HT1080 (cell line): ENCODE measurements at places on chromosomes 13 and 19.

DNA sequence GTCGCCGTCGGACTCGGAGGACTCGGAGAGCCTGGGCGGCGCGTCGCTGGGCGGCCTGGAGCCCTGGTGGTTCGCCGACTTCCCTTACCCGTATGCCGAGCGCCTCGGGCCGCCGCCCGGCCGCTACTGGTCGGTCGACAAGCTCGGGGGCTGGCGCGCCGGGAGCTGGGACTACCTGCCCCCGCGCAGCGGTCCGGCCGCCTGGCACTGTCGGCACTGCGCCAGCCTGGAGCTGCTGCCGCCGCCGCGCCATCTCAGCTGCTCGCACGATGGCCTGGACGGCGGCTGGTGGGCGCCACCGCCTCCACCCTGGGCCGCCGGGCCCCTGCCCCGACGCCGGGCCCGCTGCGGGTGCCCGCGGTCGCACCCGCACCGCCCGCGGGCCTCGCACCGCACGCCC, 2.5 kb upstream of the GRWD1 start:
- no peak for DNase-seq

DNA sequence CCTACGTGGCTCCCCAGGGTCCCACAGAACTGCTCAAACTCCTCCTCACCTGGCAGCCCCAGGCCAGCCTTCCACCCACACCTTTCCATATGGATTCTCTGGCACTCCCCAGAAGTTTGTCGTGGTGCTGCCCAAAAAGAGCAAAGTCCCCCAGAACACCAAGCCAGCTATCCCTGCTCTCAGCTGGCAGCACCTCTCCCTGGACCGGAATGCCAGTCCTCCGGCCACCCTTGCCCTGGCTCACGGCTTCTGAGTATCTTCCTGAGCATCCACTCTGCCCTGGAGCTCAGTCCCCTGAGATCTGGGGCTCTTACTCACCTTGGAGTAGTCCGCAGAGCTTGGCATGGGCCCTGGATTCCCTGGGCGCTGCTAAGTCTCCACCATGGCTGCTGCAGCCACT, 166.5 kb upstream of the ZNF507 start:
- DNase-seq: no peak

- DNase-seq: peak; percentile 92
Measured at GRCh38 chr19:49363268-49364082, at the start of gene DKKL1. TSS of gene DKKL1 (plus strand) at chr19:49363877. CDS start at chr19:49363999, 122 bp downstream.

DNA sequence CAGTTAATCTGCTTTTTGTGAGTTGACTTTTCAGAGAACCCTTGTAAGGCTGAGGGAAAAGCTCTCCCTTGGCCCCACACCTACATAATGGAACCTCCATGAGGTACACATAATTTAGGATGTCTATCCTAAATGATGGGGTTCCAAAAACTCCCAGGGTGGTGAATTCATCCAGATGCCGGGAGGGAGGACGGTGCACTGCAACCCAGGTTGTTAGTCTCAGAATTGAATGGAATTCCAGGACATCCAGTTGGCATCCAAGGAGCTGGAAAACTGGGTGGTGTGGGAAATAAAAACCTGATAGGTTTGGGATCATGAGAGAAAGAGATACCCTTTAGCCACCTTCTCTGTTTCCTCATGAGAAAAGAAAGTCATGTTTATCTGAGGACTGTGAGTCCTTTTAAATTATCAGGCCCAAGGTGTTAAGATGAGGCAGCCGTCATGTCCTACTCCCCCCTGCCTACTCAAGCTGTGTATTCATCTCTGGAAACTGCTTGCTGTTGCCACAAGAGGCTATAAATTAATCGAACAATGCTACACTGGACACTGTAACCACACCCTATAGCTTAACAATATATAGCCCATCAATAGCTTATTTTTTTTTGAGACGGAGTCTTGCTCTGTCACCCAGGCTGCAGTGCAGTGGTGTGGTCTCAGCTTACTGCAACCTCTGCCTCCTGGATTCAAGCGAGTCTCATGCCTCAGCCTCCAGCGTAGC, 49.5 kb downstream of the C13orf46 start:
- DNase-seq: no peak

DNA sequence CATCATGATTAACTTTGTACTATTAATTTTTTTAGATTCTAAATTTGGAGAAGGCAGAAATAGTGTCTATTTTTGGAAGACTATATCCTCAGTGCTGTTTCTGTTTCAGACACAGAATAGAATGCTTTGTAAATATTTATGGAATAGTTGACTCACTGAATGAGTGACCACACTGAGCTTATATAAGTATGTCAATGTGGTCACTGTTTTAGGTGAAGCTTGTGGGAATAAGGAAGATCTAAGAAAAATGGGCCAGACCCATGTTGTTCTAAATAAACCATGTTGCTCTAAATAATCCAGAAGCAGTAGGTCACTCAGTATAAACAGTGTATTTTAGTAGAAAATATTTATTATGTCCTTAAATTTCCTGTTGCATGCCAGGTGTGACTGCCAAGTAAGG, 45.5 kb upstream of the DACH1 start:
- DNase-seq: peak; percentile 24

DNA sequence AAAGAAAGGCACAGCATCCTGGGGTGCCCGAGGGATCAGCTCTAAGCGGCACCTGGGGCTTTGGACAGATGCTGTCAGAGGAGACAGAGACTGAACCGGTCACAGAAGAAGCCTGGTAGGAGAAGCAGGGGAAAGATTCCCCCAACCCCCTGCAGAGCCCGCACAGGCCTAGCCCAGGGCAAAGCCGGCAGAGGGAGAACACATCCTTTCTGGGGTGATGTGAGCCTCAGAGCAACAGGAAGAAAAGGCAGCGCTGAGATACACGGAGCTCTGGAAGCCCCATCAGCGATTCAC, 101.2 kb downstream of the CRYL1 start:
- DNase-seq: no peak

DNA sequence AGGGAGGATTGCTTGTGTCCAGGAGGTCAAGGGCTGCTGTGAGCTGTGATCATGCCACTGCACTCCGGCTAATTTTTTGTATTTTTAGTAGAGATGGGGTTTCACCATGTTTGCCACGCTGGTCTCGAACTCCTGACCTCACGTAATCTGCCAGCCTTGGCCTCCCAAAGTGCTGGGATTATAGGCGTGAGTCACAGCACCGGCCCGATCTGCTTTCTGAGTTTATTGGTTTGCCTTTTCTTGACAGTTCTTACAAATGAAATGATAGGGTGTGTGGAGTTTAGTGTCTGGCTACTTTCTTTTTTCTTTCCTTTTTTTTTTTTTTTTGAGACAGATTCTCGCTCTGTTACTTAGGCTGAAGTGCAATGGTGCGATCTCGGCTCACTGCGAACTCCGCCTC, 848 bp downstream of the C19orf44 start:
- DNase-seq: peak; percentile 22

DNA sequence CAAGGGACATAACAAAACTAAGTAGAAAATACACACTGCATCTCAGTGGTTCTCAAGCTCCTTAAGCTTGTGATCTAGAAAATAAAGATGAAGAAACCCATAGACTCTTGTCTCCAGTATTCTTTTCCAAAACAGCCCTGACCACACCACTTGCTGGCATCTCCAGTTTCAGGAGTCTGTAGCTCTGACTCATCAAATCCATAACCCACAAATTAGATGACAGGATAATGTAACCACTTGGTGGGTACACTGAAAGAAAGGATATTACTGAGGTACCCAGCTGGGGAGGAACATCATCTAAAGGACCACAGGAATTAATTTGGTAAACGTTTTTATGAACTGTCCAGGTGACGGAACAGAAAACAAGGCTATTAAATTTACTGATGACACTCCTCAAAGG, 214.7 kb downstream of the VWA8 start:
- peak; percentile 83 for DNase-seq

DNA sequence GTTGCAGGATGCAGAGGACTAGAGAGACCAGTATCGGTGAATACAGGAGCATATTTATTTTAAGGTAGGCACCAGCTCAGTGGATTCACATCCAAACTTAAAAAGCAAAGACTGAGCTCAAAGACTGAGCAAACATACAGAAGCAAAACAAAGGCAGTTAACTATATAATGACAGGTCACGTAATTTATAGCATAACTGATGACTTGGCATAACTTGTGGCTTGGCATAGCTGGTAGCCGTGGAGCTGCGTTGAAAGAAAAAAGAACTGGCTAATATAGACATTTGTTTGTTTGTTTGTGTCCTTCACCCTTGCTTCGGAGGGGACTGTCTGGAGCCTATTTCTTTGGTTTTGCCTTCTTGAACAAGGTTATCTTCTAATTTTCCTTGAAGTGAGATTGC, 33.7 kb downstream of the ZNF493 start:
- no peak for DNase-seq

- no peak for DNase-seq
Measured at GRCh38 chr19:10122045-10122444, 2.3 kb upstream of the EIF3G start.

DNA sequence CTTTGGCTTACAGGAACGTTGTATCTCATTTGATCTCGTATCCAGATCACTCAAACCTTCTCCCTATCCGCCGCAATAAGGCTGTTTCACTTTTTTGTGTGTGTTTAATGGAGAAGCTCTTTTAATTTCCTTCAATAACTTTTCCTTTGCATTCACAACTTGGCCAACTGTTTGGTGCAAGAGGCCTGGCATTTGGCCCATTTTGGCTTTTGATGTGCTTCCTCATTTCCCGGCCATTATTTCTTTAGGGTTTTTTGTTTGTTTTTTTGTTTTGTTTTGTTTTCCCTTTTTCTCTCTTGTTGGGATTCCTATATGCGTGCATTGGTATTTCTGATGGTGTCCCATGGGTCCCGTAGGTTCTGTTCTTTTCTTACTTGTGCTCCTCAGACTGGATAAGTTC, 6.1 kb upstream of the UPF3A start:
- DNase-seq: no peak
